ENCODE measurements at places on chromosomes 6 and 20.

DNA sequence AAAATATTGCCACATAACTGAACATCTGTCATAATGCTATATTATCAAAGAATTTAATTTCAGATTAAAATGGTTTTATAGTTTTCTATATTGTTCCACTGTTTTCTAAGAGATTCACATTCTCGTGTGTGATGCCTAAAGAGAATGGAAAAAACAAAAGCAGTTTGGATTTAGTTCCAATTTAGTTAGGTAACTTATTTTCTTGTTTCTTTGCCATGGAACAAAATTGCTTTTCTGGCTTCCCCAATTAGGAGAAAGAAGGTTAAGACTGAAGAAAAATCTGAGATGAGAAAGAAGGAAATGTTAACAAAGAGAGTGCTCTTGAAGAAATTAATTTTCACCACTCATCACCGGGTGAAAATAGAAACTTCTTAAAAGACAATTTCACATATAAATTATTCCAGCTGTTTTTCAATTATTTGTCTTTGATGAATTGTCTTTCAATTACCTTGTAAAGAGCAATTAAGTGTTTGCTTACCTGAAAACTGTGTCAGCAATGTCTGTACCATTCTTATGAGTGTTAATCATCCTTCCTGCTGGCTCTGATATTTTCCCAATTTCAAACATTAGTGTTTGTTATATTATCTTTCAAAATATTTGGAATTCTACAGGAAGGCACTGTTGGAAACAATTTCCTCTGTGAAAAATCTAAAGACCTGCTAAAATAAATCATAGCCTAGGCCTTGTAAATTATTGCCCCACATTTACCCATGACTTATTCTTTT is 19.5 kb downstream of the PHACTR2 start:
- no peak for DNase-seq

DNA sequence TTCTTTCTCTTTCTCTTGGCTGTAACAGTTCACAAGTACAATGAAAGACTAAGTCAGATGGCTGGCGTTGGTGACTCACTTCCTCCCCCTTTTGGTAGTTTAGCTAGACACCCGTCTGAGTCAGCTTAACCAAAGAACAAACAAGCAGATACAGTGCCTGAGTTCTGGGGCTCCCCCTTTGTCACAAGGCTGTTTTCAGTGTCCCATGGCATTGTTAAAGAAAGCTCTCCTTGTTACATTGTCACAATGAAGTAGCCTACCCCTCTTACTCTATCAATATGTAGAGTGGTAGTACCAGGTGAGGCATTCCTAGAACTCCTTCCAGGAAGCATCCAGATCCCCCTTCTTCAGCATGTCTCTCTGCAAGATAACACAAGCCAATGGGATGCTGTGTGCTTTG is 38.6 kb downstream of the KIAA0408 start:
- DNase-seq: peak; percentile 89

- no peak for DNase-seq
Observed at GRCh38 chr6:11598687-11599086, 61.1 kb downstream of the TMEM170B start.

- DNase-seq: no peak
Observed at GRCh38 chr6:17281497-17282481, 628 bp downstream of the RBM24 start.

DNA sequence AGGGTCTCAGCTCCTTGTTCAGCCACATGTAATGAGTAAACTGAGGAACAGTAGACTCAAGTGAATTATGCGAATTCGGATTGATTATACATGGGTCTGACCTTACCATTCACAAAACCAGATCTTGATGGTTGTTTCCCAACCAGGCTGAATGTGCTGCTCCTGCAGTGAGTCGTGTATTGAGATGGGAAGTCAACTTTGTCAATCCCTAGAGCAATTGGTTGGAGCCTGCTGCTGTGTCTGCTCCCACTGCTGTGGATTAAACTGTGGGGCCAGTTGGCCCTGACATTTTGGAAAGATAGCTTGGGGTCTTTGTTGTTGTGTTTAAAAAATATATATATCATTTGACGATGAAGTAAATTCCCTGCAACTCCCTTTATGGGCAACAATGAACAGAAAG is 23.9 kb downstream of the FAM50B start:
- no peak for DNase-seq

Measured in stimulated activated CD4-positive, alpha-beta T cell treated with anti-CD3 and anti-CD28 coated beads, Interleukin-1b, Interleukin-23, amount 100 ng/mL, for 48 hours (primary cell).